Activated naive CD4-positive, alpha-beta T cell treated with Interleukin-2 at 50 U/mL for 16 hours (primary cell): ENCODE measurements at places on chromosomes 3 and 15.
A peak's percentile ranks its signal among the peaks of the same experiment; 100 is the strongest.

DNA sequence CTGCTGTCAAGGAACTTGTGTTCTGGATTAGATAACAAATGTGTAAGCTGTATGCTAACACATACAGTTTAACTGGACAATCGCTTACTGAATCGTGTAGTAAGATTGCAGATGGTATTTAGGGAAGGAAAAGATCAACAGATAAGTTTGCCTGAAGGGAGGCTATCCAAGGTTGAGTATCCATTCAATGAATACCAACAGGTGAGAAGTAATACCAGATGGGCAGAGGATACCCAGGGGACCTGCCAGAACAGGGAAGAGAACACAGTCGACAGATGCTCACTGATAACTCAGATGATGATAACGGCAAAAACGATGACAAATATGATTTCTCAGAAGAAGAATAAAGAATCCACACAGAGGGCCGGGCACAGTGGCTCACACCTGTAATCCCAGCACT is 3.2 kb upstream of the UACA start:
- DNase-seq = no peak

DNA sequence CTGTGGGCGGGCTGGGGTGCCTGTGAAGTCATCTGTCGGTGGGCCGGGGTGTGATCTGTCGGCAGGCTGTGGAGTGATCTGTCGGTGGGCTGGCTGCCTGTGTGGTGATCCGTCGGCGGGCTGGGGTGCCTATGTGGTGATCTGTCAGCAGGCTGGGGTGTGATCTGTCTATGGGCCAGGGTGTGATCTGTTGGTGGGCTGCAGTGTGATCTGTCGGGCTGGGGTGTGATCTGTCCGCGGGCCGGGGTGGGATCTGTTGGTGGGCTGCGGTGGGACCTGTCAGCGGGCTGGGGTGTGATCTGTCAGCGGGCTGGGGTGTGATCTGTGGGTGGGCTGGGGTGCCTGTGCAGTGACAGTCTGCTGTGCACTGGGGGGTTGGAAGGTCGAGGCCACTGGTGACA is 204.5 kb downstream of the XXYLT1 start:
- no peak for DNase-seq

DNA sequence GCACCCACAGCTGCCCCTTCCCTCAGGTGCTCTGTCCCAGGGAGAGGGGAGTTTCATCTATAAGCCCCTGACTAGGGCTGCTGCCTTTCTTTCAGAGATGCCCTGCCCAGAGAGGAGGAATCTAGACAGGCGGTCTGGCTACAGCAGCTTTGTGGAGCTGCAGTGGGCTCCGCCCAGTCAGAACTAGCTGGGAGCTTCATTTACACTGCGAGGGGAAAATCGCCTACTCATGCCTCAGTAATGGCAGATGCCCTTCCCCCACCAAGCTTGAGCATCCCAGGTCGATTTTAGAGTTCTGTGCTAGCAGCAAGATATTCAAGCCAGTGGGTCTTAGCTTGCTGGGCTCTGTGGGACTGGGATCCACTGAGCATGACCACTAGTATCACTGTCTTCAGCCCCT is 181.2 kb upstream of the RARB start:
- no peak for DNase-seq

DNA sequence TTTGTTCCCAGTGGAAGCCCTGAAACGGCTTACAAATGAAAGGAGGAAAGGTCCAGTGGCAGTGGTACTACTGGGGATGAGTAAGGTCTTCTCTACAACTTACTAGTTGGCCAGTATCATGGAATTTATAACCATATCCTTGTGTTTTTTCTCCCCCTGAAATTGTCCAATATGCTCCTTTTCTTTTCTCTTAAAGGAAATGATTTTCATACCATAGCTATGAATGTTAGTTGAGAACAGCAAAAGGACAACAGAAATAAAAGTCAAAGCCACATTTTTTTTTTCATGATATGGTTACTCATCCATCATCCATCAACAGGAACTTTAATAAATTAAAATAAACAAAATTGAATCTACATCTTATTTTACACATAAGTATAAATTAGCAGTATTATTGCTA is 450.4 kb downstream of the MFSD1 start:
- no peak for DNase-seq

DNA sequence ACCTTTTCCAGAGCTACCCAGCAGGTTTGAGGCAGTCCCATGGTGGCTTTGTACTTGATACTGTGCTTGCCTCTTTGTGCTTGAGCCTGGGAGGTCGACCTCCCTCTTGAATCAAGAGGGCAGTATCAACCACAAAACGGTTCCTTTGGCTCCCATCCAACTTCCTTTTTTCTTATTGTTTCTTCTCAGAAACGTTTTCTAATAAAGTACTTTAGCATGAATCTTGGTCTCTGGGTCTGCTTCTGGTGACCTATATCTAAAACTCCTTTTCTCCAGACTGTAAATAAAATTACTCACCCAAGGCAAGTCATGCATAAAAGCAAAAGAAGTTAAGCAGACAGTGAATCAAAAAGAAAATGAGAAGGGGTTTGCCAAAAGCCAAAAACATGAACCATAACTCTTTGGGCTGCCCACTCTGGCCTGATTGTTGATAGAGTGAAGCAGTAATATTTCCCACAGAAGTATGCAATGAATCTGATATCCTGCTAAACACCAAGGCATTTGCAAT is 112.2 kb upstream of the SLC4A7 start:
- peak; percentile 7 for DNase-seq

GRCh38 chr3:45978006-45978761 is 17.4 kb downstream of the FYCO1 start:
- DNase-seq = peak; percentile 65

DNA sequence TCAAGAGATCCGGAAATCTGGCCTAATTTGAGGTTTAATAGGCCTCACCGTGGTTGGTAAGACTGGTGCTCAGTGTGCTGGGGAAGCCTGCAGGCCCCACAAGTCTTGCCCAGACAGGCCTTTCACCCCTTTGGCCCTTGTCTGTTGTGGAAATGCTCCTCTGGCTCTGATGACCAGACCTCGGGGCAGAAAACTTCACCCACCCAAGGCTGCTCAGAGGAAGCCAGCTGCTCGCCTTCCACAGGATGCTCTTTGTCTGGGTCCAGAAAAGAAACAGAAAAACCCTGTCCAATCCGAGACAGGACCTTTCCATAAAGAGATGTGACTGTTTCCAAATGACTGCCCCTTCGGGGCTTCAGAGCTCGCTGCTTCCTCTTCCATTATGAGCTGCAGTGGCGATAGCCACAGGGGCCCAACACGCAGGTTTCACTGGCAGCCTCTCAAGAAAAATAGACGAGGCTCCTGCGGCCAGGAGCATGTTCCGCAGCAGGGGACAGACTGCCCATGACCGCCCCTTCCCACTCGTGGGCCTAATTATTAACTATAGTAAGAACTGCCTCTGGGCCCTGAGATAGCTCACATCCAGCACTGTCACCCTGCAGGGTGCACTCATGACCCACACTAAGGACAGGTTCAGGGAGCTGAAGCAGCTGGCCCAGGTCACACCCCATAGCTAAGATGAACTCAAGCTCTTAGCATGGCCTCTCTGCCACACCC is 6.8 kb upstream of the SNX22 start:
- no peak for DNase-seq

GRCh38 chr3:94587291-94587690 is 524.4 kb downstream of the NSUN3 start:
- no peak for DNase-seq

- no peak for DNase-seq
These were observed 131.8 kb downstream of the SMAD6 start for GRCh38 chr15:66833803-66834202.

- no peak for DNase-seq
These were observed 28.2 kb downstream of the C3orf62 start for GRCh38 chr3:49248840-49249227.

DNA sequence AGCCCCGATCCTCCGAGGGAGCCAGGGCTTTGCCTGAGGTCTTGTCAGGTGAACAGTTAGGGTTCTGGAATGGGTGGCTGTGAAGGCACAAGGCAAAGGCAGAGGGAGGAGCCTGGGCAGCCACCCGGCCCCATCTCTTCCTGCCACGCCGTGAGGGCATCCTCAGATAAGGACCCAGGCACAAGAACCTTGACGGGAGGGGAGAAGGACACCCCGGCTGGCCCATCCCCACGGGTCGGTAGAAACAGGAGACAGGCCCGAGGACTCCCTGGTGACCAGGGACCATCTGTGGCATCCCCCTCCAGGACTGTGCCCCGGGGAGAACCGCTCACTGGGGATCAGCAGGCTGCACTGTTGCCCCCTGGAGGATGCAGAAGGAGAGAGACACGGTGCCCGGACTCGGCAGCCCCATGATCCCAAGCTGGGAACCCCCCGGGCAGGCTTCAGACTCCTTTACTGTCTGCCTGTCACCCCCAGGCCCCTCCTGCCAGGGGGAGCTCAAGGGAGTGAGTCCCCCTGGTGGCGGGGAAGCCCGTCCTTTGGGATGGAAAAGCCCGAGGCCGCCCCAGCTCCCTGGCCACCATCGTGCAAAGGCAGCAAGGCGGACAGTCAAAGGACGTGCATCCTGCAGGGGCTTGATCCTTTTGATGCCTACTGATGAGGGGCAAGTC is 12.3 kb upstream of the PCSK6 start:
- peak; percentile 45 for DNase-seq

DNA sequence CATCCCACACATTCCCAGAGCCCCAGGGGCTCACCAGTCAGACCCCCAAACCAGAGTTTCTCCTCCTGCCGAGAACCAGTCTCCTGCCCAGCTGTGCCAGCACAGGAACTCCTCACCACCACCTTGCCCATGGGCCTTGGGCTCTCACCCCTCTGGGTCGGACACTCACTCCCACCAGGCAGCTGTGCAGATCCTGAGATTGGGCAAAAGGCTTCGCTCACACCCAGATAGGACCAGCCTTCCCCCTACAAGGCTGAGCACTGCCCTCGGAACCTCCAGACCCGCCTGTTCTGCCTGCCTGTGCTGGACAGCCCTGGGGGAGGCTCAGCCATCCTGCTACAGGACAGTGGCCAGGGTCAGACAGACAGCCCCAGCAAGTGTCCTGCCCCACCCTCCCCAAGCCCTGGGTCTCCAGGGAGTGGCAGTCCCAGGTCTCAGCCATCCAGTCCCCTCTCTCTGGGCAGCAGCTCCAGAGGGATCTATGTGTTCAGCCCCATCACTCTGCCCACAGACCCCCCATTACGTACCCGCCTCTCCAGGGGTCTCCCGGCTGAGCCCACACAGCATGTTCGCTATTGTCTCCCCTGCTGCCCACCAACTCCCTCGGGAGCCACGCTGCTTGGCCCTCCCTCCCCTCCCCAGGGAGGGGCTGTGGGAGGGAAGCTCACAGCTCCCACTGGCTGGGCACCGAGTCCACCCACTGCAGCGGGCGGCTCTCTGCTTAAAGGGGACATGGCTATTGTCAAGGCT is at the start of gene GRIP2:
TSS of gene GRIP2 (minus strand) at position 601 of the 750 bp plus-strand sequence. CDS start at position 567, 34 bp downstream.
- DNase-seq = no peak

- DNase-seq = no peak
These were observed 105.3 kb downstream of the CTNNB1 start for GRCh38 chr3:41304593-41304992.

- DNase-seq = no peak
These were observed 46.7 kb downstream of the UBE3A start for GRCh38 chr15:25391971-25392721.

- no peak for DNase-seq
These were observed 148.7 kb downstream of the SI start for GRCh38 chr3:164929642-164930041.

DNA sequence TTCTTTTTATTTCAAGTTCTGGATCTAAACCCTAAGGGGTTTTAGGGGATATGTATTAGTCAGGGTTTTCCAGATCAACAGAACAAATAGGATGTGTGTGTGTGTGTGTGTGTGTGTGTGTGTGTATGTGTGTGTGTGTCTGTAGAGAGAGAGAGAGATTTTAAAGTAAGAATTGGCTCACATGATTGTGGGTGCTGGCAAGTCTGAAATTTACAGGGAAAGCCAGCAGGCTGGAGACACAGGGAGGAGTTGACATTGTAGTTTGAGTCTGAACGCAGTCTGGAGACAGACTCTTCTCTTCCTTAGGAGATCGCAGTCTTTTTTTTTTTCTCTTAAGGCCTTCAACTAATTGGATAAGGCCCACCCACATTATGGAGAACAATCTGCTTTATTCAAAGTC is 428.8 kb upstream of the TBL1XR1 start:
- no peak for DNase-seq

- no peak for DNase-seq
These were observed 337.3 kb upstream of the SGO1 start for GRCh38 chr3:20523293-20523692.

GRCh38 chr15:31517711-31518110 is 191.1 kb downstream of the KLF13 start:
- no peak for DNase-seq

GRCh38 chr15:89278307-89278706 is 34.5 kb downstream of the FANCI start:
- no peak for DNase-seq

- DNase-seq = no peak
These were observed 43.4 kb downstream of the NPTN start for GRCh38 chr15:73589766-73590165.

DNA sequence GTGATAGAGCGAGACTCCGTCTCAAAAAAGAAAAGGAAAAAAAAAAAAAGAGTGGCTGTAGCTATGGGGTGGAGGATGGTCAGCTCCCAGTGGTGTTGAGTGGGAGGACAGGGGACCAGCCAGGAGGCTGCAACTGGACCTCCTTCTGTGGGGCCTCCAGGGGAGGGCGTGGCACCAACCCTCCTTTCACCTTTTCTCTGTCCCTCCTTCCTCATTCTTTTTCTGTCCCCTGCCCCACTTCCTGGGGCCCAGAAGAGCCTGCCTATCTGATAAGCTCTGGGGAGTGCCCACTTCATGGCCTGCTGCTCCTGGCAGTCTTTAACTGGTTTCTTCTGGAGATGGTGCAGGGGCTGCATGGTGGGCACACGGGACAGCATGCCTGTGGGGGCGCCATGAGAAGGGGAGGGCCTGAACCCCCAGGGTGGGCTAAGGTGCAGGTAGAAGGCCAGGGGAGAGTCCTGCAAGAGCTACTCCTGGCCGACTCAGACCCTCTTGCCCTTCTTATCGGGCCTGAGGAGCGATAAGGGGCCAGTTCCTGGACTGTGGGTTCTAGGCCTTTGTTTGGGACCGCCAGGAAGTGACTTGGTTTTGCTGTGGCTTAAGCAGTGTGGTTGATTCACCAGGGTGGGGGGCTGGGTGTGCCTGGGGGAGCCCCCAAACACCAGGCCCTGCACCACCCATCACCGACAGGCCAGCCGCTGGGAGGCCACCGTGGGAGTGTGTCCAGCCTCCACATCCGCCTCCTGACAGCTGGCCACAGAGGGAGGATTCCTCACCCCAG is 49.4 kb upstream of the FLNB start:
- DNase-seq = no peak

GRCh38 chr15:88323468-88323867 is 66.9 kb upstream of the NTRK3 start:
- DNase-seq = no peak
